ENCODE measurements at places on chromosomes 4 and X.

GRCh38 chr4:10107111-10108091 is 9.2 kb downstream of the WDR1 start:
- no peak for DNase-seq

DNA sequence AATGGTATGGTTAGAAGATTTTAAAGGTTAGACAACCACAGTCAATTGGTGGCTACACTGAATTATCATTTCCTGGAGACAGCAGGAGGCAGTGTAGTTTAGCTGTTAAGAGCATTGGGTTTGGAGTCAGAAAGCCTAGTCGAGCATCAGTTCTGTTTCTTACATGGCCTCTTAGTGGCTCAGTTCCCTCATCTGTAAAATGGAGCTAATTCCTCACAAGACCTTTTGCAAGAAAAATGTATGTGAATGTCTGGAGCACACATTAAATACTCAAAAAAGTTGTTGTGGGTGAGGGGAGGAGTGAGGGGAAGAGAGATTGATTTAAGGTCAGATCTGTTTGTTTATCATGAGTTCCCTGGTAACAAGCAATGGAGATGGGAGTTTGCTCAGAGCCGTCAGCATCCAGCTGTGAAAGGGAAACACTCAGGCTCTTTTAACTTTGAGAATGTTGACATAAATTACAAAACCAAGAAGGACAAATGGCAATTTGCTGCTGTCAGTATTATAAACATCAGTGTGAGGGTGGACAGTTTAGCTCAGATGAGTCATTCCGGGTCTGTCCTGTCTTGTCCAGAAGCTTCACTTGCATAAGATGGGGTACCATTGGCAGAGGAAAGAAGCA is 98.2 kb upstream of the PGRMC2 start:
- no peak for DNase-seq

GRCh38 chr4:136664988-136665387 is 867.3 kb downstream of the PCDH18 start:
- no peak for DNase-seq

DNA sequence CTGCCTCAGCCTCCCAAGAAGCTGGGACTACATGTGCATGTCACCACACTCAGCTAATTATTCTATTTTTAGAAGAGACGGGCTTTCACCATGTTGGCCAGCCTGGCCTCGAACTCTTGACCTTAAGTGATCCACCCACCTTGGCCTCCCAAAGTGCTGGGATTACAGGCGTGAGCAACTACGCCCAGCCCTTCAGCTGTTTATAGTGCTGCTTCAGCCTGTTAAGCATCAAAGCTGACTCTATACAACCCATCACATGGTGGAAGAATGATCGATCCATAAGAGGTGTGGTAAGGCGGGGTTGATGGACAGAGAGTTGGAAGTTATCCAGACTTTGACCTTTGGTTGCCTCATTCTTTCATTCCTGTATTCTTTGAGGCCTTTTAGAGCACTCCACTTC is 56.2 kb upstream of the RAPGEF2 start:
- no peak for DNase-seq

GRCh38 chr4:113618205-113618604 is 143.3 kb downstream of the CAMK2D start:
- DNase-seq, result no peak

DNA sequence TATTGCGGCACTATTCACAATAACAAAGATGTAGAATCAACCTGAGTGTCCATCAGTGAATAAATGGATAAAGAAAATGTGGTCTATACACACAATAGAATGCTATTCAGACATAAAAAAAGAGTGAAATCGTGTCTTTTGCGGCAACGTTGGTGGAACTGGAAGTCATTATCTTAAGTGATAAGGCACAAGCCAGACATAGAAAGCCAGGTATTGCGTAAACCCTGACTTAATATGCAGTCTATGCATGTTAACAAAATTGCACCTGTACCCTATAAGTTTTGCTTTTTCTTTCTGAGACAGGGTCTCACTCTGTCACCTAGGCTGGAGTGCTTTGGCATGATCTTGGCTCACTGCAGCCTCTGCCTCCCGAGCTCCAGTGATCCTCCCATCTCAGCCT is 28.6 kb downstream of the KIAA0232 start:
- no peak for DNase-seq

GRCh38 chrX:17602245-17602644 is 135.0 kb upstream of the SCML1 start:
- no peak for DNase-seq

GRCh38 chr4:72631296-72631695 is 62.3 kb upstream of the ADAMTS3 start:
- no peak for DNase-seq

DNA sequence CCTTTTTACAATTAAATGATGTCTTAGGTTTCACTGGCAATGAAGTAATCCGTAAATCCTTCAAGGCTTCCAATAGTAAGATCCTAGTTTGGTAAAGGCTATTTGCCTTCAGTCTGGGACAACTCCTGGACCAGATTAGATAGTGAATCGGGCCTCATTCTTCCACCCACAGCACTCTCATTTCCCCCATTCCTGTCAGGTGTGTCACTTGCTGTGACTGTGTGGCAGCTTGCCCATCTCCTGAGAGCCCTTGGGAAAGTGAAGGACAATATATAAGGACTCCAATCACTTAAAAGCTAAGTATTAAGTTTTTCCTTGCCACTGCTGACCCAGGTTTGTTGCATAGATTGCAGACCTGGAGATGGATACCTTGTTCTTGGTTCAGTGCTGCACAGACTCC is 3.3 kb upstream of the GASK1B start:
- DNase-seq, result no peak

DNA sequence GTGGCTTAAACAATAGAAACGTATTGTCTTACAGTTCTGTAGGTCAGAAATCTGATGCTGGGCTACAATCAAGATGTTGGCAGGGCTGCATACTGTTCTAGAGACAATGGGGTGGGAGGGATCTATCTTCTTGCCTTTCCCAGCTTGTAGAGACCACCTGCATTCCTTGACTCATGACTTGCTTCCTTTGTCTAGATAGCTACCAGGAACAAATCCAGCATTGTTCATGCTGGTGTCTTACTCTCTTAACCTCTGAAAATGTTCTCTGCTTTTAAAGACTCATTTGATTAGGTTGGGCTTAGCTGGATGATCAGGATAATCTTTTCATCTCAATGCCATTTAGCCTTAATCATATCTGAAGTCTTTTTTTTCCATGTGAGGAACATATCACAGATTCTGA is 169.0 kb downstream of the ZNF330 start:
- DNase-seq, result no peak

- DNase-seq, result no peak
These were observed 52.6 kb downstream of the FNIP2 start for GRCh38 chr4:158821228-158821971.

DNA sequence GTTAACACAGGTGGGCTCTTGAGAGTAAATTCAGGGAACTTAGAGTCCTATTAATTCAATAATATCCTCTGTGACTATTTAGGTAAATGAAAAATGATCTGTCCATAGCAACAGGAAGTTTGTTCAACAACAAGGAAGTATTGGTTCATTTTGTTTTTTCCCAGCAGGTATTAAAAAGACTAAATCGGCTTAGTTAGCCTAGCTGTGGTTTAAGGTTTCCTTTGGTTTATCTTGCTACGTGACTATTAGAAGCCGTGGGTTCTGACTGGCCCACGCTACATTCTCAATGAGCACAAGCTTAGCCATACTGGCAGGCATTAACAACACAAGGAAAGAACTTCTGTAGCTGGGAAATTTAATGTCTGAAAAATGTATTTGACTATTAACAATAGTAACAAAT is 168.8 kb upstream of the HS3ST1 start:
- no peak for DNase-seq

- DNase-seq, result no peak
These were observed 1656.6 kb upstream of the IGFBP7 start for GRCh38 chr4:58766763-58767162.

GRCh38 chrX:9739130-9739529 is 26.5 kb downstream of the GPR143 start:
- no peak for DNase-seq

GRCh38 chr4:121156822-121157769 is 7.0 kb downstream of the TNIP3 start:
- DNase-seq, result peak; percentile 25

DNA sequence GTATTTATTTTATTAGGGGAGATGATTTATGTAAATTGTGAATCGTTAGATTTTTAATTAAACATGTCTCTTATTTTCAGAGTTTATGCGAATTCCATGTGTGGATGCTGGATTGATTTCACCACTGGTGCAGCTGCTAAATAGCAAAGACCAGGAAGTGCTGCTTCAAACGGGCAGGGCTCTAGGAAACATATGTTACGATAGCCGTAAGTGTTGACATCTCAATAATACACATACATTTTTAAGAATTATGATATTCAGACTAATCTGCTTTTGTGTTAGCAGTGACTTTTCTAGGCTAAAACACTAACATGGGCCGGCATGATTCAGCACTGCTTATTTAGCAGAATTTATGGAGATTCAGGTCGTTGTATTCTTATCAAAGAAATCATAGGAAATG is 91.2 kb downstream of the RAP1GDS1 start:
- no peak for DNase-seq

DNA sequence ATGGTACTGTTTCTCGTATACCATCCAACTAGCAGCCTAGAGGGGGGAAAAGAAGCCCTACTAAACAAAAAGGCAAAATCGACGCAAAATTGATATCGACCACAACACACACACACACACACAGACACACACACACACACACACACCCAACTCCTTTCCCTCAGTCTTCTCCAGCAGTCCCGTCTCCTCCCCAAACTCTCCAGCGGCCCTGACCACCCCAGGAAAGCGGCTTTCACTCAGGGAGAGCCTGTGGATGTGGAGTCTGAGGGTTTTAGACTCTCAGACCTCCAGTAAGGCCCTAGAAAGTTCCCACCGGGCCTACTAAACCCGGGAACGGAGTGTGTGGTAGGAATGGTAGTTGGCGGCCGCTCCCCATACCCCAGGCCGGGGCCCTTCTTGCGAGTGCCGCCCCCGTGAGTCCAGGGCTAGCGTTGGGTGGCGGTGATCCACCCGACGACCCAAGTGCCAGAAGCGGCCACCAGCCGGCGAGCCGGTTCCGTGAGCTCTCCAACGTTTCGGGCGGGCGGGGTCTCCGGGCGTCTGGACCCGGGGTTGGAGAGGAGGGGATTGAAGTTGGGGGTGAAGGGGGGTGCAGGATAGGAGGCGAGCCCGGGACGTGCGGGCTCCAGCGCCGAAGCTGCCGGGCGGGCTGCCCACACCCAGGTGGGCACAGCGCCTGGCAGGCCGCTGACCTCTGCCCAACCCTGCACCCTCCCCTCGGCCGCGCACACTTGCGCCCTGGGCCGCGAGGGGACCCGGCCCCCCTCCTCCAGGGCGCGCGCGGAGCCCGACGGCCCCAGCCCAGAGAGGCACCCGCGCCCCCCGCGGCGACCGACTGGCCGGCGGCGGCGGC is 13.7 kb downstream of the ARX start:
- DNase-seq, result no peak

DNA sequence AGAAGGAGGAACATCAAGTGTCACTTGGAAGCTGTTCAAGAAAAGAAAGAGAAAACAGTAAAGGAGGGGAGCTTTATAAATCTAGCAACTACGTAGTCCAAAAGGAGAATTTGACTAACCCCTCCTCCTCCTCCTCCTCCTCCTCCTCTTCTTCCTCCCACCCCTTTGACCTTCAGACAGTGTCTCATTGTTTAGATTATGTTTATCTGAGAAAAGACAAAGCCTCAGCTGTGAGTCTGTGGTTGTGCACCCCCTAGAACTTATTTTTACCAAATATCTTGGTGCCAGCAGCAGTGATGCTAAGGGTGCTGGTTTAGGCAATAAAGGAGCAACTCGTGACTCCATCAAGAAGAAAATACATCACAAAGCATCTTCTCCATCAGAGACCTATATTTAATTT is 68.9 kb upstream of the BMP2K start:
- DNase-seq, result no peak

- DNase-seq, result peak; percentile 17
These were observed 42.5 kb downstream of the MID1 start for GRCh38 chrX:10577853-10578252.

- DNase-seq, result no peak
These were observed 202.7 kb upstream of the HS3ST1 start for GRCh38 chr4:11631416-11631815.

DNA sequence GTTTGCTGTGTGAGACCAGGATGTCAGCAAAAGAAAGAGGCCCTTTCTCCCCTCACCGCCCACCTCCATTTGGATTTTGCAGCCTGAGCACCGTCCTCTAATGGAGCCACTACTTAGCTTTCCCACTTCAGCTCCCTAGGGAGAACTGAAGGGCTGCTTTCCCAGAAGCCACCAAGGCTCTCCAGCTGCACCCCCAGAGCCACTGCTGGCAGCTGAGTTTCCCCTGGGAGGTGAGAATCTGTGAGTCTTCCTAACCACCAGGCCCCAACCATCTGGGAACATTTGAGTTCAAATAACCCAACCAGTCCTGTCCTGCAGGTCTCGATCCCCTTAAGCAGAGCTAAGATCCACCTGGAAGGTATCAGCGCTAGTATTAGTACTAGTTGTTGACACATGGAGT is 173.1 kb upstream of the USP9X start:
- no peak for DNase-seq

DNA sequence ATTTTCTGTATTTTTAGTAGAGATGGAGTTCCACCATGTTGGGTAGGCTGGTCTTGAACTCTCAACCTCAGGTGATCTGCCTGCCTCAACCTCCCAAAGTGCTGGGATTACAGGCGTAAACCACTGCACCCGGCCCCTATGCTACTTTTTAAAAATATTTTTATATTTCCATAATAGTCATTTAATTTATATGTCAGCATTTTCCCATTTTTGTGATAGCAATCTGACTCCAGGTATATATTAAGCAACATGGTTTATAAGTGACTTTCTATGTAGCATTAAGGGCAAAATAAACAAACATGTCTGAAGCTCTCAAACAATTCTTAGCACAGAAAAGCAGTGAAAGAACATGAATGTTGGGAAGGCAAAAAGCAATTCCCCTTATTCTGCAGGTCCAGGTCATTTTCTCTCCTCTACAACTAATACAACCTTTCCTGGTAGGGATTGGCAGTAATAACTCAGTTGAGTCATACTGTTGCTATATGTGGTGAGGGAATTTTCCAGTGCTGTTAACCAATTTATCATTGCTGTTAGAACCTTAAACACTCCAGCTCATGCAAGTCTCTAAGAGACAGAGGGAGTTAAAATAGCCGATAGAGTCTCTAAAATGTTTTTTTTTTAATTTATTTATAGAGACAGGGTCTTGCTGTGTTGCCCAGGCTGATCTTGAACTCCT is 24.0 kb downstream of the SMIM14 start:
- DNase-seq, result no peak

DNA sequence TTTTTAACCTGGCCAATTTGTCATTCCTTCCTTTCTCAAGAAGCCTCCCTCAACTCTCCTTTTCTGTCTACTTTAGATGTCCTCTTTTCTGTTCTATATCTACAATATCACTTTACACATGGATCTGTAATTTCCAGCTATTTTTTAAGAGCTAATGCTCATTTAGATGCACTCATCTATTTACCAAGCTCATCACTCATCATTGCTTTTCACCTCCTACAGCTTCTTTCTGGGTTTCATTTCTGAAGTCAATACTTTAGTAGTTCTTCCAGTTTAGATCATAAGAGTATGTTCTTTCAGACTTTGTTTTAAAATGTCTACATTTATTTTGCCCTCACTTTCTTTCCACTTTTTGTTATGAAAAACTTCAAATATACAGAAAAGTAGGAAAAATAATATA is 466.9 kb downstream of the MID1IP1 start:
- DNase-seq, result no peak

GRCh38 chrX:133056341-133056740 is 40.6 kb downstream of the USP26 start:
- DNase-seq, result no peak

- peak; percentile 10 for DNase-seq
These were observed 81.9 kb upstream of the HPGD start for GRCh38 chr4:174604198-174604597.

GRCh38 chr4:107380190-107380589 is 339.8 kb downstream of the PAPSS1 start:
- DNase-seq, result no peak

Data from KBM-7 (cell line).